Posterior vena cava (tissue), 2 donors: ENCODE measurements at places on chromosomes 4 and X.

GRCh38 chrX:138008281-138008680, 442.4 kb downstream of the ZIC3 start:
- no peak for DNase-seq

DNA sequence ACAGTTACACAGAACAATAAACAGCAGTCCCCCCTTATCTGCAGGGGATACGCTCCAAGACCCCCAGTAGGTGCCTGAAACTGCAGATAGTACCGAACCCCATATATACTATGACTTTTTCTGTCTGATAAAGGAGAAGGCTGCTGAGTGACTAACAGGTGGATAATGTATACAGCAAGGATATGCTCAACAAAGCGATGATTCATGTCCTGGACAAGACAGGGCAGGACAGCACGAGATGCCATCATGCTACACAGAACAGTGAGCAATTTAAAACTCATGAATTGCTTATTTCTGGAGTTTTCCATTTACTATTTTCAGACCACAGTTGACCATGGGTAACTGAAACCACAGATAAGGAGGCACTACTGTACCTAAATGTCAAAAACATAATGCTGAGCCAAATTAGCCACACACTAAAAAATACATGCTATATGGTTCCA, 76.1 kb downstream of the MANBA start:
- DNase-seq = no peak

DNA sequence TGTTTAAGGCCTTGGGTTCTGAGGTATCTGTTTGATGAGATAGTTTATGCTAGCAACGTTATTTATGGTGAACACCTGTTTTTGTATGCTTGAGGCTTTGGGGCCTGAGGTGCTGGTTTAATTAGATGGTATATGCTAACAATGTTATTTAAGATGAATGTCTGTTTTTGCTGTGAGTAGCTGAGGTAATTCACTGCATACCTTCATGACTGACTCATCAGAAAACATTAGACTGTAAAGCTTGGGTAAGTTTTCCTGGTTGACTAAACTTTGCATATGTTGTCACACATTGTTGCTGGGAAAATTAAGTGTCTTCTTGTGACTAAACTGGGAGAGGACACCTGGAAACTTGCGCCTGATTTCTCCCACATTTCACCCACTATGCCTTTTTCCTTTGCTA, 1026.6 kb downstream of the RAPGEF2 start:
- DNase-seq = no peak

- no peak for DNase-seq
Measured at GRCh38 chr4:76401654-76402053, 19.3 kb downstream of the CCDC158 start.

- DNase-seq = no peak
Measured at GRCh38 chrX:82320569-82320968, 1118.7 kb downstream of the SH3BGRL start.

DNA sequence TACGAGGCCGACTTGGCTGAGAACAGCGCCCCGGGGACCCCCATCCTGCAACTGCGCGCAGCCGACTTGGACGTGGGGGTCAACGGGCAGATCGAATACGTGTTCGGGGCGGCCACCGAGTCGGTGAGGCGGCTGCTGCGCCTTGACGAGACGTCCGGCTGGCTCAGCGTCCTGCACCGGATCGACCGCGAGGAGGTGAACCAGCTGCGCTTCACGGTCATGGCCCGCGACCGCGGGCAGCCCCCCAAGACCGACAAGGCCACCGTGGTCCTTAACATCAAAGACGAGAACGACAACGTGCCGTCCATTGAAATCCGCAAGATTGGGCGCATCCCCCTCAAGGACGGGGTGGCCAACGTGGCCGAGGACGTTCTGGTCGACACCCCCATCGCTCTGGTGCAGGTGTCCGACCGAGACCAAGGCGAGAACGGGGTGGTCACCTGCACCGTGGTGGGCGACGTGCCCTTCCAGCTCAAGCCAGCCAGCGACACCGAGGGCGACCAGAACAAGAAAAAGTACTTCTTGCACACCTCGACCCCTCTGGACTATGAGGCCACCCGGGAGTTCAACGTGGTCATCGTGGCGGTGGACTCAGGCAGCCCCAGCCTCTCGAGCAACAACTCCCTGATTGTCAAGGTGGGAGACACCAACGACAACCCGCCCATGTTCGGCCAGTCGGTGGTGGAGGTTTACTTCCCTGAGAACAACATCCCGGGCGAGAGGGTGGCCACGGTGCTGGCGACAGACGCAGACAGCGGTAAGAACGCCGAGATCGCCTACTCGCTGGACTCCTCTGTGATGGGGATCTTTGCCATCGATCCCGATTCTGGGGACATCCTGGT, 2.4 kb downstream of the PCDH7 start:
- DNase-seq = no peak

- DNase-seq = no peak
Measured at GRCh38 chrX:41043674-41044345, 41.4 kb upstream of the USP9X start.

GRCh38 chr4:73528171-73528570, 46.6 kb downstream of the AFM start:
- DNase-seq = no peak

GRCh38 chr4:119050527-119051090, 85.0 kb upstream of the MYOZ2 start:
- DNase-seq = no peak

DNA sequence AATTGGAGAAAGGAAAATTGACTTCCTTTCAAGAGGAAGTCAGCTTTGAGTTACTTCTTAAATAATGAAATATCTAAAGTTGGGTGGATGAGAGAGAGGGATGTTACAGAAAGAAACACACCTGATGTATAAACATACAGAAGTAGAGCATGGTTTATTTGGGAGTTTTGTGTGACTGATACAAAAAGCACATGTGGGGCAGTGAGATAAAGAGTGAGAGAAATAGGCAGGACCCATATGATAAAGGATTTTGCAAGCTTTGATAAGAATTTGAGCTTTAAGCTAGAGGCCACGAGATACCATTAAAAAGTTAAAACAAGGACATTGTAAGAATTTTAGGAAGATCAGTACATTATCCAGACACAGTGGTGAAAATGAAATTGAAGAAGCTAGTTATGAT, 263.3 kb upstream of the GPRIN3 start:
- no peak for DNase-seq

GRCh38 chr4:10078481-10079233, 37.9 kb downstream of the WDR1 start:
- DNase-seq = peak; percentile 75

DNA sequence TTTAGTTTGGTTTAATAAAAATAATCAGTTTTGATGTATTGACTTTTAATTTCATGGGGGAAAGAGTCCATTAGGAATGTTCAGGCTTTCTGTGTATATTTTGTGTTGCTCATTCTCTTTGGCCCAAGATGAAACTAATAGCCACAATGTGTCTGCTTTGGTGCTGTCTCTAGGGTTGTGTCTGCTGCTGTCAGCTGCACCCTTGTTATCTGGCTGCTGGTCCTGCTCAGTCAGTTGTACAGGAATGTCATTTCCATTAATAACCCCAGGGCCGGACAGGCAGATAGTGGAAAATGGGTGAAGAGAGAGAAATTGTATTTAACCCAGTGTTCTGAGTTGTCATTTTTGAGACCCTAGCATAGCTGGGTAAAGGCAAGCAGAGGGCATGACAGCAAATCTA, 115.1 kb downstream of the PHEX start:
- DNase-seq = no peak

DNA sequence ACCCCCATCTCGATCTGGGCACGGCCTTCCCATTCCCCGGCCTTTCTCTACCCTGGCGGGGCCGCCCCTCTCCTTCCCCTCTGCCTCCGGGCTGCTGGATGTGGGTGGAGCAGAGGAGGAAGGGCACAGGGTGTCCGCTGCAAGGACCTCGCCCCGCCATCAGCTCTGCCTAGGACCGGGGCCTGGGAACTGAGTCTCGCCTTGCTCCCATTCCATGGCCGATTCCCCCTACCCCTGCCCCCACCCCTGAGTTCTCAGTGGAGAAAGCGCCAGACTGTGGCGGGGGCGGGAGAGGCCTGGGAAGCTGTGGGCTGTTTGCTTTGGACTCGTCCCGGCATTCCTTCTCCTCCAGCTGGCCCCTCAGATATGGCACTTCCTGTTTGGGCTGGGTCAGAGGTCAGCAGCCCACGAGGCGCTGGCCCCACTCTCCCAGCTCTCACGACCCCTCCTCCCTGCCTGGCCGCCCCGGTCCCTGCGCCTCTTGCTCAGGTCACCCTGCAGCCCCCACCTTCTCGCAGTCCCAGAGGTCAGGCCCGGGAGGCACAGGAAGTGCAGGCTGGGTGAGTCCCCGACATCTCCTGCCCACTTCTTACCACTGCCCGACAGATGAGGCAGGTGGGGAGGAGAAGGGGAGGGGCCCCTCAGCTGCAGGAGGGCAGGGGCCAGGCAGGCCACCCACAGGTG, 6.4 kb upstream of the BGN start:
- no peak for DNase-seq

DNA sequence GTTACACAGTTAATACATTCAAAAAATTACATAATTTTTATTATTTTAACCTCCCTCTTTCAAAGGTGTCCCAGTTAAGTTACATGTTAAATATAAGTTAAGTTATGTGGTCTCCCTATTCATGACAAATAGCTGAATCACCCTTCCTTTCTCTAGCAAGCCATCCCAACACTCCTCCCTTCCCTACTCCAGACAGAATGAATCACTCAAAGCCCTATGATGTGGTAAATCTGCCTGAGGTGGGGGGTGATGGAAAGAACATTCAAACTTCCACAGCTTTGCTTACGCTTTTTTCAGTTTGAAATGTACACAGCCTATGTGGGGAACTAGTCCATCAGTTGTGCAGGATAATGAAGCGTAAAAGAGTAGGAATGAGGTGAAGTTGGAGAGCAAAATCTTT, 90.2 kb downstream of the CXCL13 start:
- no peak for DNase-seq

GRCh38 chrX:10749113-10749512, 128.7 kb upstream of the MID1 start:
- DNase-seq = no peak

- DNase-seq = no peak
Measured at GRCh38 chrX:123277821-123278220, 93.7 kb downstream of the GRIA3 start.

DNA sequence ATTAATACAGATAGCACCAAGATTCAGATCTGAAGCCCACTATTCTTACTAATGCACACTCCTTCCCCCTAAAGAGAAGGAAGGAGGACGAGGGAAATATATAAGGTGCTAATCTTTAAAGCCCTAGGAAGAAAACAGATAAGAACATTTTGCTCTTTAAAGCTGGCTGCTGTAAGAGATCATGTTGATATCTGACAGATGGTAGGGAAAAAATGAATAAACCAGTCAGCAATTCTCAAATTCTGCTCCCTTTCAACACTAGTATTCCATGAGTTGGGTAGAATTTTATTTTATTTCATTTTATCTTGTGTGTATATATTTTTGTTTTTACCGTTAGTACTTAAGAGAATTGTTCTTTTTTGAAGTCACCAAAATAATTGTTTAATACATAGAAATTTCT, 19.2 kb downstream of the OTC start:
- no peak for DNase-seq

GRCh38 chrX:9988762-9989161, 21.6 kb downstream of the CLDN34 start:
- DNase-seq = no peak

GRCh38 chr4:155667568-155668511, 1.2 kb downstream of the GUCY1A1 start:
- peak; percentile 85 for DNase-seq

- DNase-seq = no peak
Measured at GRCh38 chrX:45083314-45083713, 117.4 kb downstream of the DIPK2B start.

- no peak for DNase-seq
Measured at GRCh38 chr4:81447566-81448229, 24.0 kb downstream of the RASGEF1B start.

DNA sequence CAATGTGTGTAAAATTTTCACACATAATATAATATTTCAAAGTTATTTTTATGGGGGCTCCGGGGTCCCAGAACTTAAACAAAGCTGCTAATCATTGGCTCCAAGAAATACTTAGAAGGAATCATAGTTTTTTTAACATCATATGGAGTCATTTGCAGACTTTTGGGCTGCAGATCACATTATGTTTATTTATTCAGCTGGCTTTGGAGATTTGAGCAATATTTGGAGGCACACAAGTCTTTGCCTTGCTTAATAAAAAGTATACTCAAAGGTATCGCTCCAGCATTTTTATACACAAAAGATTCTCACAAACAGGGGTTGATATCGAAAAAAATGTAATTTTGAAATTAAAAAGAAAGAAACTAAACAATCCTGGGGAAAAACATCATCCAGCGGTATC, 382.5 kb upstream of the TENM3 start:
- no peak for DNase-seq

- DNase-seq = no peak
Measured at GRCh38 chrX:3230496-3230895, 116.0 kb downstream of the MXRA5 start.

DNA sequence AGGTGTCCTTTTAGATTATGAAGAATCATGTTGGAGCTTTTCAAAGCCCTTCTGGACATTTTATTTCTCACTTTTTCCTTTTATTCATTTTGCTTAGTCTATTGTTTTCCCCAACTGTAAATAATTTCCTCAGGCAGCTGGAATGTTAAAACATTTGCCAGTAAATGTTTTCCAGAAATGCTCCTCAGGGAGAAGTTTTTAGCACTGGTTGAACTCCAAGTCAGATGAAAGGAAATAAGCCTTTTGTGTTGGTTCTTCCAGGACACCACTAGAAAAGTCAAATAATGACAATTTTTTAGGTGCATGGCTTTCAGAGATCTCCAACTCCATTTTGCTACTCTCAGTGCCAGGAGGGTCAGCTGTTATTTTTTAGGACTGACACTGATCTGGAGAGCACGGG, 127.9 kb downstream of the IL13RA2 start:
- DNase-seq = no peak

GRCh38 chr4:157983300-157983699, 189.5 kb downstream of the GASK1B start:
- no peak for DNase-seq

- no peak for DNase-seq
Measured at GRCh38 chr4:152427981-152428380, 107.9 kb downstream of the FBXW7 start.

DNA sequence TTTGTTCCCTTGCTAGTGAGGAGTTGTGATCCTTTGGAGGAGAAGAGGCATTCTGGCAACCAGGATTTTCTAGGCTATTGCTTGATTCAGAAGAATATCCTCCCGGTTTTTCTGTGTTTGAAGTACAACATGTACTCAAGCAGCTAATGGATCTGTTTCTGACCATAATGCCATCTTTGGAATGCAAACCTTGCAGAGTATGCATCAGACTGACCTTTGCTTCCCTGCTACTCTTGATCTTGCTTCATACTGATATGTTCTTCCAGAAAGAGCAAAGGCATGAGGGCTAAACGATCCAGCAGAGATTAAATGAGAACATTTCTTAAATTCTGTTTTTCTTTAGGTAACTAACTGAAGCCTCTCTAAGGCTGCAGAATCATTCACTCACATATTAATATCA, 265.4 kb upstream of the SLC7A11 start:
- DNase-seq = no peak

DNA sequence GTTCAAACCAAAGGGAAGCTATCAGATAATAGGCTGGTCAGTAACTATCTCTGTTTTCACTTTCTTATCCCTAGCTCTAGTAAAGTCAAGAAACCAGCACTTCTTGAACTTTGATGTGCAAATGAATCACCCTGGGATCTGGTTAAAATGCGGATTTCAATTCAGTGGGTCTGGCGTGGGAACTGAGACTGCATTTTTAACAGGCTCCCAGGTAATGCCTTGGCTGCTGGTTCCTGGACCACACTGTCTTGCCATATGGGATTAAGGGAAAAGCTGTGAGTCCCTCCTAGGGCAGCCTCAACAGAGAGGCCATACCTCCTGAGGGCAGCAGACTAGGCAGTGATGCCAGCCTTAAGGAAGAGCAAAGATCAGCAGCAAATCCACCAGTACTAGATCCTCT, 1.7 kb downstream of the RNF175 start:
- DNase-seq = no peak
